Subcutaneous preadipocyte (primary cell): ENCODE measurements at places on chromosomes 6 and 20. TPM values are rescaled to one million over a fixed set of nuclear protein-coding genes. Genes with fewer than 3 reads are reported as not detected.

ERVFRD-1 gene
- not detected in 2 replicates for total RNA-seq

PGM3 gene
- total RNA-seq = 51.8 and 60.4 TPM in 2 replicates

OTOR gene
- not detected in 2 replicates for total RNA-seq

CCN5 gene
- 6.1 and 129 TPM in 2 replicates for total RNA-seq

PTCHD4 gene
- 2.9 and 5.5 TPM in 2 replicates for total RNA-seq

CRISP2 gene
- not detected in 2 replicates for total RNA-seq

GPX5 gene
- not detected in 2 replicates for total RNA-seq

CLDN20 gene
- total RNA-seq = not detected in 2 replicates

SLC35D3 gene
- total RNA-seq = not detected in 2 replicates

HLA-DMB gene
- 0.37 TPM in 1 of 2 replicates, not detected in the other for total RNA-seq

OOEP gene
- not detected in 2 replicates for total RNA-seq

SMPDL3A gene
- total RNA-seq = 7.0 and 11.0 TPM in 2 replicates

CSE1L gene
- total RNA-seq = 111 and 149 TPM in 2 replicates

LCA5 gene
- total RNA-seq = 2.9 TPM in 2 replicates

CFAP206 gene
- 0.20 and 0.37 TPM in 2 replicates for total RNA-seq

ALDH8A1 gene
- 0.98 and 1.5 TPM in 2 replicates for total RNA-seq

CAGE1 gene
- under 0.01 and 0.20 TPM in 2 replicates for total RNA-seq

COL11A2 gene
- total RNA-seq = under 0.01 and 0.20 TPM in 2 replicates

PRICKLE4 gene
- 1.8 TPM in 1 of 2 replicates, not detected in the other for total RNA-seq

SEL1L2 gene
- total RNA-seq = not detected in 2 replicates

OPN5 gene
- total RNA-seq = not detected in 2 replicates

CFB gene
- total RNA-seq = 6.3 and 10.7 TPM in 2 replicates

ADGB gene
- total RNA-seq = not detected in 2 replicates

NQO2 gene
- 12.7 and 15.8 TPM in 2 replicates for total RNA-seq

SNAP91 gene
- total RNA-seq = not detected in 2 replicates

TFAP2D gene
- total RNA-seq = not detected in 2 replicates

IRF4 gene
- total RNA-seq = 8.5 and 9.0 TPM in 2 replicates

KIF13A gene
- total RNA-seq = 26.1 and 29.3 TPM in 2 replicates

PTK7 gene
- 30.3 and 33.8 TPM in 2 replicates for total RNA-seq

SCUBE3 gene
- 3.3 and 26.2 TPM in 2 replicates for total RNA-seq

ZBP1 gene
- not detected in 2 replicates for total RNA-seq

FOXA2 gene
- total RNA-seq = not detected in 2 replicates

CSNK2B gene
- total RNA-seq = 130 and 189 TPM in 2 replicates

TRDN gene
- not detected in 2 replicates for total RNA-seq

DNAAF9 gene
- total RNA-seq = 10.7 and 11.5 TPM in 2 replicates

HLA-DOA gene
- under 0.01 TPM in 1 of 2 replicates, not detected in the other for total RNA-seq

PLTP gene
- 6.6 and 33.1 TPM in 2 replicates for total RNA-seq
